CD4-positive, alpha-beta T cell treated with Interleukin-4 for 4 hours (primary cell): ENCODE measurements at places on chromosomes 11 and 22.

GRCh38 chr22:46963672-46964545, 201.5 kb downstream of the TBC1D22A start:
- DNase-seq = no peak

GRCh38 chr11:70836071-70836470, 416.3 kb downstream of the SHANK2 start:
- no peak for DNase-seq

DNA sequence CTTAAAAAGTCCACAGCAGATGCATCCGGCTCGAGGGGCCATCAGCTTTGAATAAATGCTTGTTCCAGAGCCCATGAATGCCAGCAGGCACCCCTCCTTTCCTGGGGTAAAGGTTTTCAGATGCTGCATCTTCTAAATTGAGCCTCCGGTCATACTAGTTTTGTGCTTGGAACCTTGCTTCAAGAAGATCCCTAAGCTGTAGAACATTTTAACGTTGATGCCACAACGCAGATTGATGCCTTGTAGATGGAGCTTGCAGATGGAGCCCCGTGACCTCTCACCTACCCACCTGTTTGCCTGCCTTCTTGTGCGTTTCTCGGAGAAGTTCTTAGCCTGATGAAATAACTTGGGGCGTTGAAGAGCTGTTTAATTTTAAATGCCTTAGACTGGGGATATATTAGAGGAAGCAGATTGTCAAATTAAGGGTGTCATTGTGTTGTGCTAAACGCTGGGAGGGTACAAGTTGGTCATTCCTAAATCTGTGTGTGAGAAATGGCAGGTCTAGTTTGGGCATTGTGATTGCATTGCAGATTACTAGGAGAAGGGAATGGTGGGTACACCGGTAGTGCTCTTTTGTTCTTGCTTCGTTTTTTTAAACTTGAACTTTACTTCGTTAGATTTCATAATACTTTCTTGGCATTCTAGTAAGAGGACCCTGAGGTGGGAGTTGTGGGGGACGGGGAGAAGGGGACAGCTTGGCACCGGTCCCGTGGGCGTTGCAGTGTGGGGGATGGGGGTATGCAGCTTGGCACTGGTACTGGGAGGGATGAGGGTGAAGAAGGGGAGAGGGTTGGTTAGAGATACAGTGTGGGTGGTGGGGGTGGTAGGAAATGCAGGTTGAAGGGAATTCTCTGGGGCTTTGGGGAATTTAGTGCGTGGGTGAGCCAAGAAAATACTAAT, 1.9 kb downstream of the NEAT1 start:
- DNase-seq = no peak

DNA sequence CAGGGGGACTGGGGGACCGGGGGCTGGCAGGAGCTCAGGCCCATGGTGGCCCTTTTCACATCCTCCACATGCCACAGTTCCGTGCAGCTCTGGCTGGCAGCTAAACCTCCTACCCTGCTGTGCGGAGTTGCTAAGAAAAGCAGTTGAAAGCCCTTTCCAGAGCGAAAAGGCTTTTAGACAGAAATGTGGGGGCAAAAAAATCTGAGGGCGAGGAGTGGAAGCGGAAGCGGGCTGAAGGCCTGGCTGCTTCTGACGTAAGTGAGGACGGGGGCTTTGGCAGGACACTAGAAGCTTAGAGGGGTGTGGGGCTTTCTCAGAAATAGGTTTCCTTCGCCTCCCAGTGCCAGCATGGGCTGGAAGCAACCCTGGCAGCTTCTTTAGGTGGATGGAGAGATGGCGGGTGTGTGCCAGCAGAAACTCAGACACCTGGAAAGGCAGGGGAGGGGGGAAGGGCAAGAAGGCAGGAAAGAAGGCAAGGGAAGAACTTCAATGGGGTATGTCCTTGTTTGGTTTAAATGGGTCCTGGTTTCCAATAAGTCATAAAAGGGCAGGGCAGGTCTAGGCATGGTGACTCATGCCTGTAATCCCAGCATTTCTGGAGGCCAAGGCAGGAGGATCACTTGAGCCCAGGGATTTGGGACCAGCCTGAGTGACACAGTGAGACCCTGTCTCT, 11.2 kb upstream of the DGKZ start:
- no peak for DNase-seq

DNA sequence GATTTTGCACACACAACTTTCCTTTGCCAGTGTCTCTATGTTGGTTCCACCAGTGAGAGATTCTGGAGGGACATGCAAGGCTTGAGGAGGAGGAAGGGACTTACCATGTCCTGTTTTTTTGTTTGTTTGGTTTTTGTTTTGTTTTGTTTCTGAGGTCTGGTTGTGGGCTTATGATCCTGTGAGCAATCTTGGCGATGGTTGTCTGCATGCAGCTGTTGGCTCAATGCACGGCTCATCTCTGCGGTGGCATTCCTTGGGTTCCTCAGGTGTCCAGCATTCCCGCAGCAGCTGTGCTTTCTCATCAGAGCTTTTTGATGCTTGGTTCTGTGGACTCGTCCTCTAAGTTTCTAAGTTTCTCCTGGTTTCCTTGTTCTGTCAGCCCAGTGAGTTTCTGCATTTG, 4.8 kb upstream of the NNMT start:
- no peak for DNase-seq

GRCh38 chr22:42758931-42759629, 38.4 kb upstream of the A4GALT start:
- no peak for DNase-seq

DNA sequence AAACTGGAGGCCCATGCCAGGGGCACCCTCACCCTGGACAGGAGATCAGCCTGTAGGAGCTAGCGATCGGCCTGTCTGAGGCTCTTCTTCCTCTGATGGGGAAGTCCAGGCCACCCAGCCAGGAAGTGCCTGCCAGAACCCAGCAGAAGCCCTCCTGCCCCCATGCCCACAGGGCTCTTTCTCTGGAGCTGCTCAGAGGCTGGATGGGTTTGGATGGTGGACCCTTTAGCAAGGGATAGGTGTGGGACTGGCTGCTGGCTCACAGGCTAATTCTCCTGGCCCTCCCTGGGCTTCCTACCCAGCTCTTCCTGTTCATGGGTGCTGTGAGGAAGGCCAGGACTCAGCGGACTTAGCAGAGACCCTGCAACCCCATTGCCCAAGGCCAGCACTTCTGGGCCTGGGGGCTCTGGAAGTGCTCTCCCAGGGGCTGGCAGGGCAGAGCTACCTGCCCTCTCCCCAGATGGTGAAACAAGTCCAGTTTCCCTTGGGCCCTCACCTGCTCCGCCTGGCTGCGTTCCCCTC, 7.6 kb downstream of the FXYD2 start:
- DNase-seq = no peak

DNA sequence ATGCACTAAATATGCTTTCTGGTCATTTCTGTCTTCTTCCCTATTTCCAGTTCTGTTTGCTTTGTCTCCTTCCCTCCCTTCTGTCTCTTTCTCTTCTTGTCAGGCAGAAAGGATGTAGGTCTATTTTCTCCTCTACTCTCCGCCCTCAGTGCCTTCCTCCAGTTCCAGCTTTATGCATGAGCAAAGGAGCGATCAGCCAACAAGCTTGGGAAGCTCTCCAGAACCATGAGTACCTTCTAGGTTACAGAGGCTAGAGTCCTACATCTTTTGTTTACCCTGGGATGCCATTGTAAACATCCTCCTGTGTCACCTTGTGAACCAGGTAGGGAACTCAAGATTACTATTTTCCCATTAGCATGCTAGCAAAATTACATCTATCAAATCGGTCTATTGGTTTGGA, 7.9 kb upstream of the SPON1 start:
- DNase-seq = no peak

DNA sequence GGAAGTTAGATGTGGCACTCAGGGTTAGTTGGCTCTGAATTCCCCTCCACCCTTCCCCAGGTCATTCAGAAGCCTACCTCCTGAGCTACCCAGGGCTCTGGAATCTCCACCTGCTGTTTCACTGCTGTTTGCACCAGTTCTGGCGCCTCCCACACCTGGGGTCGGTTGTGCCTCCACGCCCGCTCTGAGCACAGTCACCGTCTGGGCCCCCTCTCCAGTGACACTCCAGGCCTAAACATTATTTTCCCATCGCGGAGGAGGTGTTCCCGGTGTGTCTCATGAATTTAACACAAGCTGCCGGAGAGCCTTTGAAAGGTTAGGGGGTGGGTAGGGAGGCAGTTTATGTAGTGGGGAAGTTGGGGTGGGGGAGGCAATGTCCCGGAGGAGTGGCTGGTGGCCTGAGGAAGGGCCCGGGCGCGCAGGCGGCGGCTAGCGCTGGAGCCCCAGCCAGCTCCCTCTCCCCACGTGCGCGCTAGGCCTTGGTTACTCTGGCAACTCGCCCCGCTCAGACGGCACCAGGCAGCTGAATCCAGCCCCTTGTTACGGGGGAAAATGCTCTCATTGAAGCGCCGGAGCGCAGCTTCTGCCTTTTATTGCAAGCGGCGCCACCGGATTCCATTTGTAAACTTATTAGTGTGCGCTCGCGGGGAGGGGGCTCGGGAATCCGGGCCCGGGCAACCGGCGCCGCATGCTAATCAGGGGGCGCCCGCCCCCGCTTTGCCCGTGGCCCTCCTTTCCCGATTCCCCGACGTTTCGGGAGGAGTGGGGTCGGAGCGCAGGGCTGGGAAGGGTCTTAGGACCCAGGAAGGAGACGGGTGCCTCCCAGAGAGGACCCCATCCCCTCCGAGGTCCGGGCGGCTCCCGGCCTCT, 52.4 kb downstream of the GRIK4 start:
- DNase-seq = no peak

GRCh38 chr11:10930972-10931760, 73.3 kb upstream of the ZBED5 start:
- no peak for DNase-seq

GRCh38 chr11:31870609-31871309, 59.6 kb upstream of the PAX6 start:
- no peak for DNase-seq

GRCh38 chr11:64122411-64123410, 43.2 kb downstream of the MACROD1 start:
- DNase-seq = no peak

GRCh38 chr11:35276396-35277145, 137.6 kb downstream of the CD44 start:
- DNase-seq = peak; percentile 32

DNA sequence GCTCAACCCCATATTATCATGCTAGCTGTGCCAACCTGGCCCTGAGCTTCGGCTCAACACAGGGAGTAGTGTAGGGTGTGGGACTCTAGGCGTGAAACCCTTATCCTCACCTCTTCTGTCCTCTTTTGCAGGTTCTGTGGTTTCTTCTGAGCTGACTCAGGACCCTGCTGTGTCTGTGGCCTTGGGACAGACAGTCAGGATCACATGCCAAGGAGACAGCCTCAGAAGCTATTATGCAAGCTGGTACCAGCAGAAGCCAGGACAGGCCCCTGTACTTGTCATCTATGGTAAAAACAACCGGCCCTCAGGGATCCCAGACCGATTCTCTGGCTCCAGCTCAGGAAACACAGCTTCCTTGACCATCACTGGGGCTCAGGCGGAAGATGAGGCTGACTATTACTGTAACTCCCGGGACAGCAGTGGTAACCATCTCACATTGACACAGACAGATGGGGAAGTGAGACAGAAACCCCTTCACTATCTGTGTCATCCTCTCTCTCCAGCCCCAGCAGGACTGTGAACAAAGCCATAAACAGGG, 76.4 kb downstream of the GGTLC2 start:
- peak; percentile 23 for DNase-seq

DNA sequence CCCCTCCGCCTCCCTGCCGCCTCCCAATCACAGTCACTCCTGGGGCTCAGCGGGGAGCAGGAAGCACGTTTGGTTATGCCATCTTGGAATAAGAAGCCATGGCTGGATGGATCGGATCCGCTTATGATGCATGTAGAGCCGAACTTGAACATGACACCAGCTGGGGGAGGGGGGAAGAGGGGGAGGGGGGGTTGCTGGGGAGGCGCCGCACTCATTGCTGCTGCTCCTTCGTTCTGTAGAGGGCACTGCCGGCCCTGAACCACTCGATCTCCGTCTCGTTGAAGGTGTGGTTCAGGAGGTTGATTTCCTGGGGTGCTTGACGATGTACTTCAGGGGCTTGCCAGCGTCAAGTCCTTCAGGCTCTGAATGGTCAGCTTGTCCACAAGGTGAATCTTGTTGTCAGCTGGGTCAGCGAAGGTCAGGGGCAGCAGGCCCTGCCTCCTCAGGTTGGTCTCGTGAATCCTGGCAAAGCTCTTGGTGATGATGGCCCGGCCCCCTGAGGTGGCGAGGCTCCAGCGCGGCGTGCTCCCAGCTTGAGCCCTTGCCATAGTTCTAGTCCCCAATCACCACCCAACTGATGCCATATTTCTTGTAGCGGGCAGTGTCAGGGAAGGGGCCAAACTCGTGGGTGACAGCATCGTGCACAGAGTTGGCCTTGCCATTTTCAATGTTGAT, 476.9 kb upstream of the ISX start:
- no peak for DNase-seq
